Activated naive CD4-positive, alpha-beta T cell treated with anti-CD3 and anti-CD28 coated beads, Interleukin-2, amount 50 U/mL, for 16 hours (primary cell): ENCODE measurements at places on chromosomes 3 and 15.

GRCh38 chr3:179147514-179147872 lies 664 bp upstream of the PIK3CA start:
- peak; percentile 48 for DNase-seq

GRCh38 chr15:55179141-55179540 lies 17.6 kb downstream of the RSL24D1 start:
- no peak for DNase-seq

DNA sequence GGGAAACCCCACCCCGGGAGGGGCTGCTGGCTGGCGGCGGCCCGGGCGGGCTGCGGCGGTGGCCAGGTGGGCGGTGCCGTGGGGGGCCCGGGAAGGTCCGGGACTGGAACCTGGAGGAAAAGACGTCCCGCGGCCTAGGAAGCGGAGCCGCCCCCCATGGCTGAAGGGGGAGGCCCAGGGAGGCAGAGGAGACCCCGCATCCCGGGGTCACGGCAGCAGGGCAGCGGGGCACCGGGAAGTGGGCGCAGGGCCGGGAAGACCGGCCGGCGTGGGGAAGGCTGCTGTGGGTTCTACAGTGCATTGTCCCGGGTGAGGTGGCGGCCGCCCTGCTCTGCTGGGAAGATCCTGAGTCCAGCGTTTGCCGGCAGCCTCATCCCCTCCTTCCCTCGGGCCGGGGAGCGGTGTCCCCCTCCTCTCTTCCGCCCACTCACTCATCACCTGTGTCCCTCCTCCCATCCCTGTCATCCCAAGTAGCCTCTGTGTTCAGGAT lies 525 bp upstream of the FSTL1 start:
- no peak for DNase-seq

DNA sequence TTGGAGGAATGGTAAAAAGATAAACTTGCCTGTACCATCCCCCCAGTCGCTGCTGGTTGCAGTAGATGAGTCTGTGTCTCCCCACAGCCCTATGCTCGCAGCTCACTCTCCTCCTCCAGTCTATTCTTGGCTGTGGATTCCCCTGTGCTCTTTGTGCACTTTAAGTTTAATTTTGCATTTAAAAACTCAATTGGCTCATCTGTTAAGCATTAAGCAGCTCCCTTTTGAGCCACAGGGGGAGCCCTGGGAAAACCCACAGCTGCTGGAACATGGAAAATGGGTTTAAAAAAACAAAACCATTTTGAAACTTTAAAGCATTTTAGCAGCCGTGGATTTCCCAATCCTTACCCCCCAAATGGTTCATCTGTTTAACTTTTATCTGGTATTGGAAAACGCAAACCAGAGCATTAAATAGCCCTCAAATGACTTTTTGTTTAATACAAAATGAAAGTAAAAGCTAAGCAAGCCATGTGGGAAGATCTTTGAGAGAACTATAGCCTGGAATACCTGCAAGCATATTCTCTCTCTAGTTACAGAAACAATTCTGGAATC lies 536.9 kb downstream of the ZIC1 start:
- no peak for DNase-seq

- DNase-seq, result no peak
These were observed 85.6 kb downstream of the TJP1 start for GRCh38 chr15:29736744-29737020.

DNA sequence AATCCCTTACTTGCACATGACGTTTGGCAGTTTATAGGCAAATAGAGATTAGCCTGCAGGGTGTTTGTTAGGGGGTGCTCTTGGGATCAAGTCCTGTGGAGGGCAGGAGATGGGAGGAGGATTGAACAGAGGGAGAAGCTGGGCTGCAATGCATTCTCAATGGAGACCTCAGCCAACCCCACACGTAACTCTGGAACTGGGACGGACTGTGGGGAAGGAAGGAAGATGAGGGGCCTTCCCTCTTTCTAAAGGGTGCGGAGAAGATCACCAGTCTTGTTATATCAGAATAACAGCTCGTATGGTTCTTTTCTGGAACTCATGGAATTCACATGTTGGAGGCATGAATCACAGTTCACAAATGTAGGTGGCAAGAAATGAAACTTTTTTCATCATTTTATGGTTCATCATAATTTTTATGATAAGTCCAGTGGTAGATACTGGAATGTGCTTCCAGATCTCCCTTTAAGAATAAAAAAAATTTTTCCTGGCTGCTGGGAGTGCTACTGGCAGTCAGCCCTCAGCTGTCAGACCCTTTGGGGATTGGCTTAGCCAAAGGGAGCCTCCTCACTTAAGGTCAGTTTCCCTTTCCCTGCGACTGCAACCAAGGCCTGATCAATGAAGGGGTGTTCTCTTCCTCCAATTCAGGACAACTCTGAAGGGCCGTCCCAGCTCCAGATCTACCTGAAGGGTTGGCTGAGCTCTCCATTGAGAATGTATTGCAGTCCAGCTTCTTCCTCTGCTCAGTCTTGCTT lies 20.5 kb upstream of the LYZL4 start:
- no peak for DNase-seq

- DNase-seq, result peak; percentile 46
These were observed 866 bp downstream of the TNIK start for GRCh38 chr3:171459137-171459941.

DNA sequence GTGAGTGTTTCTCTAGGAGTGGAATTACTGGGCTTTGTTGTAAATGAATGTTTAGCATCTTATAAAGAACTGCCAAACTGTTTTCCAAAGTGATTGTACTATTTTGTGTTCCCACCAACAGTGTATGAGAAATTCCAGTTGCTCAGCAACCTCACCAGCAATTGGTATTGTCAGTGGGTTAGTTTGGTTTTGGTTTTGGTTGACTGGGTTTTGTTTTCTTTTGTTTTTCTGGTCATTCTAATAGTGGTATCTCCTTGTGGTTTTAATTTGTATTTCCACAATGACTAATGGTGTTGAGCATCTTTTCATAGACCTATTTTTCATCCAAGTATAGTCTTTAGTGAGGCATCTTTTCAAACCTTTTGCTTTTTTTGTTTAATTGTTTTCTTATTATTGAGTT lies 27.1 kb downstream of the FILIP1L start:
- DNase-seq, result no peak

- DNase-seq, result no peak
These were observed 692 bp downstream of the PSMD2 start for GRCh38 chr3:184299488-184300377.
